ENCODE measurements at places on chromosomes 11 and 22.

GRCh38 chr22:39973656-39974055, 13.5 kb downstream of the TMA7B start:
- DNase-seq = no peak

DNA sequence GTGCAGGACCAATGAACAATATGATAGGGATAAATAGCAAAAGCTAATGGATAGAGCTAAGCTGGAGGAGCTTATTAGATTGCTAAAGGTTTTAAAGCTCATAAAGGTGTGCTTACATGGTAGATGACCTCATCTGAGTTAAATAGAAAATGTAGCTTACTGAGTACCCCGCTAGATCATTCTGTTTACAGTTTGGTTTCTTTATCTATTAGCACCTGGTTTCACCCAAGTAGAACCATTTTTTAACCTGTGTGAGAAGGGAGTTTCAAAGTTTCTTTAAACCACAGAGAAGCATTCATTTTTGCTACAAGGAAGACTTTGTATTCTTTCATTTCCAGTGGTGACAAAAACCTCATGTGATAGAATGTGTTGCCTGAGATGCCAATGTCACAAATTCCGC, 1778.0 kb downstream of the LRRC4C start:
- no peak for DNase-seq

DNA sequence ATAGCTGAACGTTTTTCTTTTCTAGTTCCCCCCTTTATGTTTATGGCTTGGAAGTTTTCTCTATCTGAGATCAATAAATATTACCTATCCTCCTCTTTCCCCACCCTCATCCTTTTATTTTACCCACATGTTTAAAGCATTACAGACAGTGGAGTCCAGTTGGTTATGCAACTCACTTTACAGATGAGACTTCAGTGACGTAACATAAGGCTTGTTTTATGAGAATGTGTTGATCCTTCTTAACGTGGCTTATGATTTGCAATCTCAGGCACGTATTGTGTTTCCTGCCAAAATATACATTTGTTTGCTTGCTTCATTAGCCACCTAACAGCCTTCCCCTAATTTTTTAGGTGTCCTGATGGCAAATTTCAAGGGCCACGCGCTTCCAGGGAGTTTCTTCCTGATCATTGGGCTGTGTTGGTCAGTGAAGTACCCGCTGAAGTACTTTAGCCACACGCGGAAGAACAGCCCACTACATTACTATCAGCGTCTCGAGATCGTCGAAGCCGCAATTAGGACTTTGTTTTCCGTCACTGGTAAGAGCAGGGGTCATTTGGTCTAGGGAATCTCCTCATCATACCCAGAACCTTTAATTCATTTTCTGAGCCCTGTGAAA, 36.6 kb downstream of the TMEM45B start:
- DNase-seq = peak; percentile 72

- DNase-seq = no peak
Measured at GRCh38 chr11:126146454-126147192, 64.8 kb downstream of the RPUSD4 start.

All from MCF 10A (cell line).